Right lobe of liver (tissue), 6 donors: ENCODE measurements at places on chromosomes 2 and 18. TPM values are rescaled to one million over a fixed set of nuclear protein-coding genes. Genes with fewer than 3 reads are reported as not detected.

The GREB1L gene
- total RNA-seq, result 3.1 TPM

The RELCH gene
- total RNA-seq, result 16.7 TPM

The CERKL gene
- not detected for total RNA-seq

The RNF144A gene
- total RNA-seq, result 2.0 TPM

The LYPD6B gene
- not detected for total RNA-seq

The LRRTM1 gene
- not detected for total RNA-seq

The FBLN7 gene
- 2.8 TPM for total RNA-seq

The ANKRD62 gene
- total RNA-seq, result not detected

The SULT1C4 gene
- 0.92 TPM for total RNA-seq

The SP9 gene
- total RNA-seq, result not detected

DNA sequence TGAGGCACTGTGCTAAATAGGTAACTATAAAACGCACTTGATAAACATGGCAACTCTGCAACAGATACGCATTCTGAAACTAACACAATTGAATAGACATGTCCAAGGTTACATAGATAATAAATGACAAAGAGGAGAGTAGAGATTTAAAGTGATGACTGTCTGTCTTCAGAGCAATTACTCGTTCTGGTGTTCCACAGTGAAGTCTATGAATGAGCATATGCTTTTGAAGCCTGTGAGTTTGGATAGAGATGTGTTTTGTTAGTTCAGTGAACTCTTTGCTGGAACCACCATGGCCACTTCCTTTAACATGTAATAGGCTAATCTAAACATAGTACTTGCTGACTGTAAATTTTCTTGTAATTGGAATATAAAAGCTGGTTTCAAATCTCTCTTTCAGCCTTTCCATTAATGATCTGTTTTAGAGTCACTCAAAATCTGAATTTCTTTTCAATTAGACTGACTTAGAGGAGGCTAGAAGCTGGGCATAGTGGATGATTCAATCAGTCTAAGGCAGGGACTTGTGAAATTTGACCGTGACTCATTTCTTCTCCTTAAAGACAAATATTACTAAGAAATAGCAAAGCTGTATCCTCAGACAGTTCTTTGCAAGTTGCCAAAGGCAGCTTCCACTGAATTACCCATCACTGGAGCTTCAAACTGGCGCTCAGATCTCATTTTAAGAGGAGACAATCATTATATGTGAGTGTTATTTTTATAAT is 1130.1 kb upstream of the CELF4 start:
- no peak for DNase-seq

GRCh38 chr18:46542545-46542944 is 114.5 kb downstream of the LOXHD1 start:
- no peak for DNase-seq

GRCh38 chr2:172311921-172312345 is 115.5 kb upstream of the ITGA6 start:
- no peak for DNase-seq

GRCh38 chr2:214450118-214450894 is 39.5 kb downstream of the VWC2L start:
- DNase-seq, result no peak

DNA sequence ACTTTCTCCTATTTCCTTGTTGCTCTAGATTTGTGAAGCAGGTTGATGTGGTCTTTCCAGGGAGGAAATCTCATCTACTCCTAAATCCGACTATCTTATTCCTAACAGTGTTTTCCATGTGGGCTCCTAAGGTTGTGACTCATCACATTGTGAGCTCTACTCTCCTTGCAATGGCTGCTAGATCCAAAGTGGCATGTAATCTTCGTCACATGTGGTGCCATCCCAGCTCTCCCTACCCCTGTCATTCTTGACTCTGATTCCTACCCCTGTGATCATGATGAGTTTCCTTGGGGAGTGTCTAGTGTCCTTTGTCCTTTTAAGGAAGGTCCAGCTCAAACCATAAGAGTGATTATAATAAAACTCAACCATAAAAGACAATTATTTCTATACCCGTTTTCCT is 47.3 kb upstream of the GULP1 start:
- no peak for DNase-seq

DNA sequence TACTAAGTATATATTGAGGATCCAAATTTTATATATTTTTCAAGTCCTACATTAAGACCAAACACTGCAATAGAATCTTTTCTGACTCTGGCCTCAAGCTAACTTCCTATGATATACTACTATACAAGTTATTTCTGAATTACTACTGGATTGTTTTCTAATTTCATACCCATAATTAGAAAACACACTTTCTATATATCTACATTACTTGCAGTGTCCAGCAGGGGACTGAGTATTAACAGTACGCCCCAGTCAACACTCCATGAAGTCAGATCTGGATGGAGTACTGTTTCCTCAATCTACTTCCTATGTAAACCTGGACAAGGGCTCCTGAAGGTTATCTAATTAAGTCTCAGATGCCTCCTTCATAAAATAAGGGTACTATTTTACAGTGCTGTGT is 26.5 kb downstream of the RMP24 start:
- DNase-seq, result no peak

- no peak for DNase-seq
Measured at GRCh38 chr2:78778756-78779510, 246.6 kb upstream of the REG3G start.

DNA sequence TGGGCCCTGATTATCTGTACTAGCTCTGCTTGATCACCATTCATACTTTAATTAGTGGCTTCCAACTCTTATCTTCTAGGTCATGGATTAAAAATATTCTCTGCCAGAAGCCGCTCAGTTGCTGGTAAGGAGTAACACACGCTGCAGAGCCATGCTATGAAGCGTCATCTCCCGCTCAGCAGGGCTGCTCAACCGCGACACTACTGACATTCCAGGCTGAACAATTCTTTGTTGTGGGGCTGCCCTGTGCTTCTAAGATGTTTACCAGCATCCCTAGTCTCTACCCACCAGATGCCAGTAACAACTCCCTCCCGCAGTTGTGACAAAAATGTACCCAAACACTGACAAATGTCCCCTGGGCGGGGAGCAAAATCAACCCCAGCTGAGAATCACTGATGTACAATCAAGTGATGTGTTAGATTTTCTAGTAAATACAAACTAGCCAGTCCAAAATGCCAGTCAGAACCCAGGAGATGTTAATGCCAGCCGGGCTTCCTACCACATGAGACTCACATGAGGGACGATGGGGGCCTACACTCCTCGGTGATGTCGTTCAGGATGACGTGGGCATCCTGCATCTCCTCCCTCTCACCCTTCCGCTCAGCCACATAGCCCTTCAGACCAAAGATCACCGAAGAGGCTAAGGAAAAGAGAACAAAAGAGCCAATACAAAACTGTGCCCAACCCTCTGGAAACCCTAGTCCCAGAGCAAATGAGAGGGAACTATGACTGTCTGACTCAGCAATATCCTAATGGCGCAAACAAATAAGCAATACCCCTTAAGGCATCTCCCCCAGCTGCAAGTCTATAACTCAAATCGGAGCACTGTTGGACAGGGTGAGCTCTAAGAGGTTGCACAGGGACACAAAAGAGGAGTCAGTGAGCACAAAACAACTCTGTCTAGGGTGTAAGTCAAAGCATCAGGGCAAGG is 15.6 kb downstream of the ILKAP start:
- no peak for DNase-seq

DNA sequence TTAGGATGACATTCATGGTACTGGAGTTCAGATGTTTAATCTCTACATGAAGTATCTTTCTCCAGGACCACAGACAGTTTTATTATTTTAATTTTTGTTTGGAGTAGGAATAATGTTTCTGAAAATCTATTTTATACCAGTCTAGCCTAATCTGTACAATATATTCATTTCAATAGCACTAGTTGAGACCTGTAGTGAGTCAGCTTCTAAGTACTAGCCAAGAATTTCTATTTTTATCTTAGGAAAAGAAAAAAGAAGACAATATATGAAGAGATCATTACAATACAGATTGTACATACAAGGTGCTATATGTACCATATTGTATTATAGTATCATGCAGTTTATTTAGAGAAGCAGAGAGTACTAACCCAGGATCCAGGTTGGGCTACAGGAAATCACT is 826.9 kb upstream of the PIK3C3 start:
- no peak for DNase-seq

DNA sequence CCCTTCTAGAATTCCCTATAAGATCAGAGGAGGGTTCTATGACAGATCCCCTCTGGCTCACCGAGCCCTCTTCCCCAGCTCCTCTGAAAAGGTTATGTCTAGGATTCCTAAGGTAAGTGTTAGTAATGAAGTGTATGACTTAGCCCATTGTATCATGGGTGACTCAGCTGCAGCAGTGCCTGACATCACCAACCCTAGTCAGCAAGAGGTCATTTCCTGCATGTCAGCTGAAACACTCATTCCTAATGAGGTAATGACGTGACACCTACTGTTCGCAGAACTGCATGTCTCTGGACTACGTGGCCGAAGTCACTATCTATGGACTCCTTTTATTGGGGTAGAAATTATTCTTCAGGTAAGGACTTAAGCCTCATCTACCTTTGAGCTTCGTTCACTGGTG is 196.1 kb upstream of the MYT1L start:
- DNase-seq, result no peak

DNA sequence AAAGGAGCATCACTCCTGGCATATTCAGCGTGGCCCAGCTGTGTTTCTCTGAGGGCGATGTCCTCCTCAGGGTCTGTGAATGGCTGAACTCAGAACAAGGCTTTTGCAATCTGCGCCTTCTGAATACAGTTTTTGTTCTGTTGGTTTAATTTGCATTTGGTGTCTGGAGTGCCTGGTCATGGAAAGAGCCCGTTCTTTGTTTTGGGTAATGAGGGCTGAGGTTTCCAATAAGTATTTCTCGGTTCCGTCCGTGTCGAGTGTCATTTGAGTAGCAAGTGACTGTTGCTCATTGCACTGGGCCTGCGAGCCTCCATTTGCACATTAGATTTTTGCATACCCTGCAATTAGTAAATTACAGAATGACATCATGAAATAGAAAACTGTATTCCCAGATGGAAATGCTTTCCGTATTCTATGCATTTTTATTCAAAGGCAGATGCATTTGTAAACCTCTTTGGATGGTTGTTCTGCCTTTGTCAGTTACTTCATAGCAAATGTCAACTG is 57.3 kb downstream of the NEDD4L start:
- DNase-seq, result no peak

DNA sequence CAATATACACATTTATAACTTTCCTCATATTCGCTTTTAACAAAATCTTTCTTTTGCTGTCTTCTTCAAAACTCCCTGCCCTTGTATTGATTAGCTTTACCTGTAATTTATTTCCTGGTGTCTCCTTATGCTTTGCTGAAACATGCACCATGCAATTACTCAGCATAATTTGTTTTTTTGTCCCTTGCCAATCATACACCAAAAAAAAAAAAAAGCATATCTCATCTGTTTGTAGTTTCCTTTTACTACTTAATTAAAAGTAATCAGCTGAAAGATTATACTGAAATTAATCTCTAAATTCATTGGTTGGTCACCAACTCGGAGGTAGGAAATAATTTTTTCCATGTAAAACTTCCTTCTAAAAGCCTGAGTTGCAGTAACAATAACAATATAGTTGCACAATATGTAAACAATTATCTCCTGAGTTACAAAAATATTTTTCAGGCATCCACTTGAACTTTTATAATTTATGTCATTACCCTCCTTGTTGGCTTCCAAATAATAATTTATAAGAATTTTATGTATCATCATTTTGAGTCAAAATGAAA is 53.0 kb upstream of the ROCK1 start:
- DNase-seq, result no peak

DNA sequence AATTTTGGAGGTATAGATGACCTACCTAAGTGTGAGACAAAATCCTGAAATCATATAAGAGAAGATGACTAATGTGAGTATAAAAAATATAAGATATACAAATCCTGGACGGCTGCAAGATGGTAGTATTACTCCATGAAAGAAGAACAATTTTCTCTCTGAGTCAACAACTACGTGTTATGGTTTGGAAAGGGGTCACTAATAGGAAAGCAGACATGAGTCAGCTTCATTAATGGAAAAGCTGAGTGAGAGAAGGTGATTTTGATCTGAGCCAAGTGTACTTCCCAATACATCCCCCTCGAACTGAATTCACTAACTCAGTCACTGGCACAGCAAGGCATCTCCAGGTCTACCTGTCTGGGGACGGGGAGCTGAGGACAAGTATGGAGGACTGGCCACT is 20.1 kb upstream of the SELENOI start:
- DNase-seq, result no peak

DNA sequence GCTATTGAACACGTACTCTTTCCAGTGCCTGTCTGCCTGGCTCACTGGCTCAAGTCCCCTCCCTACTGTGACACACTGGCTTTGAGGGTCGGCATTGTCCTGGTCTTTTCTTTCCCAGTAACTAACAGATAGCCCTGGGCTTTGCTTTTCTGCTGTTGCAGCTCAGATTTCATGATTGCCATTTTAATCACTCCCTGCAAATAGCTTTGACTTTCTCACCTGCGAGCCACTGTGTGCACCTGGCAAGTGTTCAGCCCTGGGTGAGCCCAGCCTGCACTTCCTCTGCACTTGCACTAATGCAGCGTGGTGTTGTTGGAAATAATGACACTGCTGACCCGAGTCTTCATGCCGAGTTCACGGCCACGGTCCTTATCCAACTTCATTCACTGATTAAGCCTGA is 52.9 kb downstream of the DCDC2C start:
- no peak for DNase-seq

DNA sequence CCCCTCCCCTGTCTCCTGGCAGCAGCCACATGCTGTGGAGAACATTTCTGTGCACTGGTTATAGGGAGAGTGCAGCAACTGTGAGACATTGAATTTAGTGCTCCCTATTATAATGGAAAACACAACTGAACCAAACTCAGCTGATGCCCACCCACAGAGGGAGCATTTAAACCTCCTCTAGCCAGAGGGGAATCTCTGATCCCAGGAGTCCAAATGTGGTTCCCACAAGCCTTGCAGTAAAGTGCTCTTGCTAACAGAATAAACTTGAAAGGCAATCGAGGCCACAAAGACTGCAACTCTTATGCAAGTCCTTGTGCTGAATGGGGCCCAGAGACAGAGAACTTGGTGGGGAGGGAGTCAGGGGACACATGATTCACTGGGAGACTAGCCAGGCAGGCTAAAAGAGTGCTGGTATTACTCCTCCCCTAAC is 638.8 kb upstream of the VRK2 start:
- no peak for DNase-seq

DNA sequence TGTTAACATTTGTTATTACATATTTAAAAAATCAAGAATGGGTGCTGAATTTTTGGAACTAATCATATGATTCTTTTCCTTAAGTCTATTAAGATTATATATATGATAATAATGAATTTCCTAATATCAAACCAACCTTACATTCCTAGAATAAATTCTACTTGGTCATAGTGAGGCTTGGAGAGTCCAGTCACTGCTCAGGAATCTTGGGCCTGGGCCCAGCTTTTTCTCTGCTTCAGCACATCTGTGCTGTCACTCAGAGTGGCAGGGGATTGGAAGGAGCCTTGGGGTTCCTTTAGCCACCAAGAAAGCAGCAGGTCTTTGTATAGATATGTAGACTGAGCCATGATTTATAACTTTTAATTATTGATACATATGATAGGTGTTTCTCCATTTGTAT is 19.9 kb upstream of the ZAP70 start:
- DNase-seq, result no peak

DNA sequence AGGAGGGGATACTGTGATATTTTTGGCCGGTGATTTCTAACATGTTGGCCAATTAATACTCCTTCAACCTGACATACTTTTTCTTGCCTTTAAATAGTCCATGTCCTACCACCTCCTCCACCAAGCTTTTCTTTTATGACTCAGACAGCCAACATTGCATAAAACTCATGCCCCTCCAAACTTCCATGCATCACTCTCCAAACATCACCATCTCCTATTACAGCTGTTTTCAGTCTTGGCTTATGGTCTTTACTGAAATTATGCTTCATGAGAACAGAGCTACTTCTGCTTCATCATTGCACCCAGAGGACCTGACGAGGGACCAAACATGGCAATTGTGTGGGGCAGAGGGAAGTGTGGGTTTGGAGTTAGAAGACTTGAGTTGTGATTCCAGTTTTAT is 305.4 kb downstream of the LPIN1 start:
- DNase-seq, result no peak
